HTR-8/SVneo (cell line): ENCODE measurements at places on chromosomes 5 and 9.

DNA sequence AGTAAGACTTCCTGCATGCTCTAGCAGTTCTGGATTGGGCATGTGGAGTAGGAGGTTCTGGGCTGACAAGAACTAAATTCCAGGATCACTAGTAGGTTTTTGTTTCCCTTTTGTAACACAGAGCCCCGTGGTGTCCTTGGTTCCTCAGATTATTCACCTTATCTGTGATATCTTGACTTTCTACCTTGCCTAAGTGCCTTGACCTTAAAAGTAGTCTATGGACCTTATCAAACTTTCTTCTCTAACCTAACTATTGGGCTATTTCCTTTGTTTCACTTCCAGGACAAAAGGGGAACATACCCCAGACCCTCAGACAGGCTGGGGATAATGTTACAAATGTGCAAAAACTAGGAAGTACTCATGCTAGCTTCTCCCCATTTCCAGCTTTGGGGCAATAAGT lies 595.3 kb downstream of the PSAT1 start:
- no peak for DNase-seq

GRCh38 chr5:123949043-123949804 lies 437.2 kb downstream of the CSNK1G3 start:
- DNase-seq, result no peak

DNA sequence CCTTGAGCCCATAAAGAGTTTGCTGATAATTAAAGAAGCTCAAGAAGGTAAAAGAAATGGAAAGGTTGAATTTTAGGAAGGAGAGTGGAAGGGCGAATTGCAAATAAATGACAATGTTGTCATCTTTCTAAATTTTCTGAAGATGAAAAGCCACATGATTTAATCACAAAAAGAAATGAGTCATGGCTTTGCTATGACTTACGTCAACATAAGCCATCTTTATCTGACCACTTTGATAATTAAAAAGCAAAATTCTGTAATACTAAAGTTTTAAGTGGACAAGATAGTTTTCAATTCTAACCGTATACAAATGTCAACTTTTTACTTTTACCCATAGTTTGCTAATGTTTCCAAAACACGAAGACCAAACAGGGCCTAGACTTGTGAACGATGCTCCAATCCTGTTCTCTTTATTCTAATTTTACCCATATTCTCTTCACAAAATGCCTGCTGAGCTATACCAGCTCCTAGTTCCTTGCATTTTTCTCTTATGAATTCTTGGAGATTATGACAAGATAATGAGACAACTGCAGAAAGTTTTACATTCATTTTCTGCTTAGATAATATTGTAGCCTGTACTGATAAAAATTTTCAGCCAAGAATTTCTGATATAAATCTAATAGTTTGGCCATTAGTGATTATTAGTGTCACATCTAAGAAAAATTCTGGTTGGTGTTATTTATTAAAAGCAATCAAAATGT lies 21.8 kb upstream of the PRUNE2 start:
- DNase-seq, result no peak

DNA sequence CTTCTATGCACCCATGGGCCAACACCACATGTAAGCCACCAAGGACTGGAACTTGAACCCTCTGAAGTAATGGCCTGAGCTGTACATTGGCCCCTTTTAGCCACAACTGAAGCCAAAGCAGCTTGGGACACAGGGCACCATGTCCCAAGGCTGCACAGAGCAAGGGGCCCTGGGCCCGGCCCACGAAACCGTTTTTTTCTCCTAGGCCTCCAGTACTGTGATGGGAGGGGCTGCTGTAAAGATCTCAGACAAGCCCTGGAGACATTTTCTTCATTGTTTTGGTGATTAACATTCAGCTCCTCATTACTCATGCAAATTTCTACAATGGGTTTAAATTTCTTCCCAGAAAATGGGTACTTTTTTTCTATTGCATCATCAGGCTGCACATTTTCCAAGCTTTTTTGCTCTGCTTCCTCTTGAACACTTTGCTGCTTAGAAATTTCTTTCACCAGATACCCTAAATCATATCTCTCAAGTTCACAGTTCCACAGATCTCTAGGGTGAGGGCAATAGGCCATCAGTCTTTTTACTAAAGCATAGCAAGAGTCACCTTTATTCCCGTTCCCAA lies 25.5 kb upstream of the FBXW11 start:
- DNase-seq, result no peak

DNA sequence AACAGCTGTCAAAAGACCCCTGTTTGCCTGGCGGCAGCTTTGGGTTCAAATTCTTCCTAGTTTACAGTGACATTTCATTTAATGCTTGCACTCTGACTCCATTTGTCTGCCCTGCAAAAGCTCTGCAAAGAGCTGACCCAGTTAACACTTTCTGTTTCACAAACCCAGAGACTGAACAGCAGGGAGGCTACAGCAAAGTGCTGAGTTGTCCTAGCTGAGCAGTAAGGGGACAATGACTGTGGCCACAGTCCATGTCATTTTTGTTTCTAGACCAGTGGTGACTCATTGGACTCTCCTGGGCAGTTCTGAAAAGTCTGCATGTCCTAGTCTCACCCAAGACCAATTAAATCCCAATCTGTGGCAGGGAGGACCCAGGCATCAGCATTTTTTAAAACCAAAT lies 994.8 kb upstream of the WWC1 start:
- DNase-seq, result no peak

GRCh38 chr9:88971131-88971960 lies 19.9 kb upstream of the S1PR3 start:
- no peak for DNase-seq

- DNase-seq, result no peak
These were observed 15.4 kb downstream of the TBC1D9B start for GRCh38 chr5:179892255-179892654.

DNA sequence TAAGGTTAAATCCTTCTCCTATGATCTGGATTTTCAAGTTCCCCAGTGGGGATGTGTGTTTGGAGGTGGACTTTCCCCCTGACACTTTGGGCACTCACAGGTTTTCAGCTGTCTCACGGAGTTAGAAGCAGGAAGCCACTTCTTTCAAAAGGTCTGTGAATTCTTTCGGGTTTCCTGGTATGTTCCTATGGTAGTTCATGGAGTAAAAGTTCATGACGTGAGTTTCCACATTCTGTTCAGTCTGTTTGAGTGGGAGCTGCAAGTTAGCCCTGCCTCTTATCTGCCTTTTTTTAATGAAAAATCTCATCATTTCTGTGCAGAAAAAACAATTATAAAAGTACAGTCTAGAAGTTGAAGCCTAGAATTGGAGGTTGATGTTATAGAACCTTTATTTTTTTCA lies 24.9 kb upstream of the SNCAIP start:
- no peak for DNase-seq

GRCh38 chr9:31304576-31304975 lies 1079.9 kb upstream of the ACO1 start:
- peak; percentile 12 for DNase-seq

- DNase-seq, result peak; percentile 32
These were observed 1.4 kb downstream of the ATOSB start for GRCh38 chr9:35114113-35114839.

- no peak for DNase-seq
These were observed 128.4 kb downstream of the SNX18 start for GRCh38 chr5:54645882-54646355.

DNA sequence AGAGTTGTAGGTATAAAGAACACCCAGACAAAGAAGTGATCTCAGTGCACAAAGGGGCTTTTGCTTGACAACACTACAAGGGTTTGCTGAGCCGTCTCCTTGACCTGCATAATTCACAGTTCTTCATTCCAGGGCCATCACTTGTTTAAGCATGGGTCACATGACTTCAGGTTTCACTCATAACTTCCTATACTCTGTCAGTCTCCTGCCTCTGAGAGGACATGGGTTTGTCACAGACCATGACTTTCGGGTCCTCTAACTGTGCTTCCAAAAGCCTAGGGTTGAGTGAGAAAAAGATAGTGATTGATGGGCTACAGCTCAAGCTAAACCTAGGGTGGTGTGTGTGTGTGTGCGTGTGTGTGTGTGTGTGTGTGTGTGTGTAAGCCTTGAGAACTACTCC lies 166.4 kb downstream of the CDH6 start:
- no peak for DNase-seq

- DNase-seq, result no peak
These were observed 5.3 kb downstream of the ERAP2 start for GRCh38 chr5:96881511-96882115.

DNA sequence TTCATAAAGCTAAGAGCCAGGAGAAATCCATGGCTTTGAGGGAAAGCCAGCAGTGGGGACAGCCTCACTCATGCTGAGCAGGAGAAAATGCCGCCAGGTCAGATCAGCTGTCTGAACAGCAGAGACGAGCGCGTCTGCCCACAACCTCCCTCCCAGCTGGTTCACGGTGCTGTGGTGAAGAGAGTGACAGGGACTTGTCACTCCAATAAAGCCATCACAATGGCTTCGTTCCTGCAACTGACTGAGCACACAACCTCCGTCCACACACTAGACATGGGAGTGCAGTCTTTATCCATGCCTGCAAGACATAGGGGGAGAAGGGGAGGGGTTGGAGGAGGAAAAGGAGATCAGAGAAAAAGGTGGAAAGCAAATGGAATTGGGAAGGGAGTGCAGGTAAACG lies 206.9 kb downstream of the GABBR2 start:
- DNase-seq, result no peak

GRCh38 chr9:96423985-96424336 lies 5.8 kb upstream of the ZNF367 start:
- DNase-seq, result no peak

DNA sequence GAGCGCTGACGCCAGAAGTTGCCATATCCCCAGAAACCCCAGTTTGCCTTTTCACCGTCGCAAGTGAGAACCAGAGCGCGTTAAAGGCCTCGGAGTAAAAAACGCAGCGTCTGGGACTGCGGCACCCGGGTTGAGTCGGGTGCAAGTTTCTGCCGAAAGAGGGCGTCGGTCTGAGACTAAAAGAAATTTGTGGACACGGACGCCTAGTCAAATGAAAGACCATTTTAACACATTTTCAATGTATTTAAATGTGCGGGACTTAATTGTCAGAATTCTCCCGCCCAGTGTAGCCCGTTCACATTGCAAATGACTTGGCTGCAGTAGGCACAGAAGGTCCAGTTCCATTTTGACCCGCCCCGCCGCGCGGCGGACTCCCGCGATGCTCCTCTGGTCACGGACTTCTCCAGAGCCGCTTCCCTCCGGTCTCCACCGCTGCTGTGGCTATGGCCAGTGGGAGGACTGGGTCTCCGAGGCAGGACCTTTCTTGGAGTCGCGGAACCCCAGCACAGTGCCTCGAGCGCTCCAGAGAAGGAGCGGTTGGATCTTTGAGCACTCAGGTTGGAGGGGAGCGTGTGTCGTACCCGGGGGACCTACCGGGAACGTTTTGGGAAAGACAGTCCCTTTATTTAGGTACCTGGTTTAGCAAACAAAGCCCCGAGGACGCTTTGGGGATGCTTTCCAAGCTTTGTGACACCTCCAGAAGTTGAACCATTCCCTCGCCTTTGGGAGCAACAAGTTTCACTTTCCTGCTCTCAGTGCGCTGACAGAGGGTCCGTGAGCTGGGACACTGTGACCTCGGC lies 1.2 kb upstream of the NPR3 start:
- DNase-seq, result peak; percentile 89

DNA sequence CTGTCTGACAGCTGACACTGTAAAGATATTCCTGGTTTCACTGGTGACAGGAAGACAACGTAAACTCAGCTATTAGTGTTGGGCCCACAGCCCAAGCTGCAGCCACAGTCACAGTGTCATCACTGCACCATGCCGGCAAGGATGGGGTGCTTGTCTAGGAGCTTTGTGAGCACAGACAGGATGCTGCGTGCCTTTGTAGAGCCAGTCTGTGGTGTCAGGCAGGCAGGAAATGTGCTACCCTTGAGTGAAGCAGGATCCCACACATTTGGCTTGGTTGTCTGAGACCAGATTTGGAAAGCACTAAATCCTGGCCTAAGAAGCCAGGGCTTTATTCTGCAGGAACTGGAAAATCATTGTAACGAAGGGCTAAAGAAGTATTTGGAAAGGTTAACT lies 121.6 kb upstream of the ADAMTS16 start:
- no peak for DNase-seq

GRCh38 chr5:137269946-137270345 lies 229.2 kb downstream of the SPOCK1 start:
- DNase-seq, result no peak

DNA sequence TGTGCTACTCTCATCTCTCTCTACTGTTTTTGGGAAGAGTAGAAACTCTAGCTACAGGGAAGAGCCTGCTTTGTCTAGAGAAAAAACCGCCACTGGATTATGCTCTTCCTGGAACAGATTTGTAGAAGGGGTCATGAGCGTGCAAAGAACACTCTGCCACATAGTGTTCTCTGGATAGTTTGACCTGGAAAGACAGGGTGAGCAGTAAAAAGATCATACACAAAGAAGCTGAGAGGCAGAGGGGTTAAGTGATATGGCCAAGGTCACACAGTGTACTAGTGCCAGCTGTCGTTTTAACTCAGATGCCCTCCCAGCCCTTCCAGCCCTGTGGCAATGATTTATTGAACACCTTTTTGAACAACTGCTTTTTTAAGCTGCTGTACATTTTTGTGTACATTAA lies 182.2 kb downstream of the NNT start:
- no peak for DNase-seq

DNA sequence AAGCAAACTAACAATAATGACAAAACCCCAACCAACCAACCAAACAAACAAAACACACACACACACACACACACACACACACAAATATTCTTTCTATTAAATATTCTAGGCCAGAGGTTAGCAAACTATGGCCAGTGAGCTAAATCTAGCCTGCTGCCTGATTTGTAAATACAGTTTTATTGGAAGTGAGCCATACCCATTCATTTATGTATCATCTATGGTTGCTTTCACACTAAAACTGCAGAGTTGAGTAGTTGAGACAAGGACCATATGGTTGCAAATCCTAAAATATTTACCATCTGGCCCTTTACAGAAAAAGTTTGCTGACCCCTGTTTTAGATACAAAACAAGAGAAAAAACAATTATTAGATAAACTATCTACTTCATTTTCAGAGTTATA lies 620.5 kb upstream of the SEMA6A start:
- no peak for DNase-seq

GRCh38 chr9:91465420-91465819 lies 41.8 kb upstream of the NFIL3 start:
- DNase-seq, result no peak

- no peak for DNase-seq
These were observed 152.9 kb downstream of the FRMD3 start for GRCh38 chr9:83385317-83385716.

DNA sequence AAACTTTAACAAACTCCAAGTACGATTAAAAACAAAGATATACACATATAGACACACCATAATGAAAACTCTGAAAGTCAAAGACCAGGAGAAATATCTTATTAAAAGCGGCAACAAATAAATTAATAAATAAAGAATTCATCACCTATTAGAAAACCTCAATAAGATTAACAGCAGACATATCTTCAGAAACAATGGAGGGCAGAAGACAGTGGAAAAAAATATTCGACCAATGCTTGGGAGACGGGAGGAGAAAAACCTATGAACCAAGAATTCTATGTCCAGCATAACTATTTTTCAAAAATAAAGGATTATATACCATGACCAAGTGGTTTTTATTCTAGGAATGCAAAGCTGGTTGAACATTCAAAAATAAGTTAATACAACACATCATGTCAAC lies 578.6 kb upstream of the CCNG1 start:
- no peak for DNase-seq
